Esophagus squamous epithelium (tissue), 5 donors: ENCODE measurements at places on chromosomes 1 and 21.

- DNase-seq, result no peak
These were observed 13.4 kb downstream of the AADACL4 start for GRCh38 chr1:12657060-12657884.

DNA sequence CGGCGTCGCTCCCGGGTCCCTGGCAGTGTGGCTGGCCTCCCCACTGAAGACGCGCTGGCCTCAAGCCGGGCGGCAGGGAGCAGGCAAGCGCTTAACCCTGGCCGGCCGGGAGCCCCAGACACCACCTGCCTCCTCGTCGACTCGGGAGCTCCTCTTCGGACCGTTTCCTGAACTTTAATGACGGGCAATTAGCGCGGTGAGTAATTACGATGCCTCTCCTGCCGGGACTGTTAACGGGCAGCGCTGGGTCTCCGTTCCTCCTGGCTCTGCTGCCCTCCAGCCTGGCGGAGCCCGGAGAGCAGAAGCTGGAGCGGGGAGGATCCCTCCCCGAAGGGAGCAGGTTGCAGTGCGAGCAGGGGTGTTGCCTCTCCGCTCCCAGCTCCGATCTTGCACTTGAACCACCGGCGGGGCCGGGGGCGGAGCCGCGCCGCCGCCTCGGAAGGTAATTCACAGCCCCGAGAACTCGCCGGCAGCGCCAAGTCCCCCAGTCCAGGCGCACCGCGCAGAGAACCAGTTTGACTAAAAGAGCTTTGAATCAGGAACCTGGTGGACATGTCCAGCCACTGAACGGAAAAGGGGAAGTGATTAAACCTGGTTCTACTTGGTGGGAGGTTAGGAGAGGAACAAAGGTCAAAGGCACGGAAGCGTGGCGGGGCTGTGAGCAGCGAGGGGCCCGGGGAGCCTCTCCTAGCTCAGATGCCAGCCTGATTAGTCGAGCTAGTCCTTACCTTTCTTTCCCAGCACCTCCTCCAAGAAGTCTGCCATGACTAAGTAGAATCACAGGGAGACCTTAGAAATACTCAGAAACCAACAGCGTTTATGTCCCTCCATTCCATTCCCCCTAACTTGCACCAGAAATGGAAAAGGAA lies 18.3 kb upstream of the PLEKHA6 start:
- no peak for DNase-seq

DNA sequence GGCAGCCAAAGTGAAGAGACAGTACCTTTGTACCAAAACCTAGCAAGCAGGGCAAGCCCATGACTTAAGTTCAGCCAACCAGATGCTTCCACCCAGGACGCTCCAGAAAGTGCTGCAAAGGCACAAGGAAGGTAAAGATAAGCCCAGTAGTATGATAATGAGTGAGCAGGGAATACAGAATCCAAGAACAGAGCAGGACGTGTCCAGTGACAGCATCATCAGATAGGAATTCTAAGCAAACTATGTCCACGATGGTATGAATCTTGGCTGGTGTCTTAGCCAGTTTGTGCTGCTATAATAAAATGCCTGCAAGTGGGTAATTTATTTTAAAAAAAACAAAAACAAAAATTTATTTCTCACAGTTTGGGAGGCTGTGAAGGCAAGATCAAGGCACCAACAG lies 13.6 kb downstream of the GJA4 start:
- DNase-seq, result no peak

GRCh38 chr1:229862017-229862774 lies 204.8 kb upstream of the GALNT2 start:
- DNase-seq, result no peak

DNA sequence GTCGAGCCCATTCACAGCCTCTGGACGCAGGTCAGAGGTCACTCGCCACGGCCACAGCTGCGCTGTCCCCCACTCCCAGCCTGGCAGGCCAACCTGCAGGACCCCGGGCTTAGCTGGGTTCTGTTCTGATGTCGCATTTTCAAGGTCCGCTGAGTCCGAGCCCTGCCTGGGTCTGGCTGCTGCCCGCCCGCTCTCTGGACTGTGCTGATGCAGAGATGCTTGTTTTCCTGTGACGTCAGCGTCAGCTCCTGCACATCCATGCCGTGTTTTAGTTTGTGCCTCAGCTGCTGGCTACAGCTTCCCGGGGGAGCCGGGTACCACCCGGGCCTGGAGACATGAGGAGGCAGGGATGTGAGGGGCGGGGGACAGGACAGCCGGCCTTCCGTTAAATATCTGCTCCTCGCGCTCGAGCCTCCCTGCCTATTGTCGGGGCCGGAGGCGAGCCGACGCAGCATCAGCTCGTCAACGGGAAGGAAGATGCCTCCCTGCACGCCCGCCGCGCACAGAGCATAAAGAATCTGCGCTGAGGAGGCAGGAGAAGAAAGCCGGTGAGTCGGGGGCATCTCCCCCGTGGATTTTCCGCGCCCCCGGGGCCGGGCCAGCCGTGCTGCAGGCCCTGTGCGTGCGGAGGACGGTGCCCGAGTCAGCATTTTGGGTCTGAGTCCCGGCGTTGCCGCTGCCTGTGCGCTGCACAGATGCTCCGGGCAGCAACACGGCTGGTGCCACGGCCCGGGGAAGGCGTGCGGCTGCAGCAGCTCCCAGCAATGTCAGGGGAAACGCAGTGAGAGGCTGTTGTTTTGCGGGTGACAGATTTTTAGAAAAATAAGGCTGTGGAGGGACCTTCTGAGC lies 23.4 kb downstream of the PRKCZ start:
- no peak for DNase-seq

GRCh38 chr21:16330082-16330907 lies 600.5 kb downstream of the USP25 start:
- DNase-seq, result no peak

- DNase-seq, result no peak
These were observed 24.3 kb upstream of the LELP1 start for GRCh38 chr1:153178922-153179321.
